Fibroblast of upper back skin (primary cell): ENCODE measurements at places on chromosomes 12 and 14.

DNA sequence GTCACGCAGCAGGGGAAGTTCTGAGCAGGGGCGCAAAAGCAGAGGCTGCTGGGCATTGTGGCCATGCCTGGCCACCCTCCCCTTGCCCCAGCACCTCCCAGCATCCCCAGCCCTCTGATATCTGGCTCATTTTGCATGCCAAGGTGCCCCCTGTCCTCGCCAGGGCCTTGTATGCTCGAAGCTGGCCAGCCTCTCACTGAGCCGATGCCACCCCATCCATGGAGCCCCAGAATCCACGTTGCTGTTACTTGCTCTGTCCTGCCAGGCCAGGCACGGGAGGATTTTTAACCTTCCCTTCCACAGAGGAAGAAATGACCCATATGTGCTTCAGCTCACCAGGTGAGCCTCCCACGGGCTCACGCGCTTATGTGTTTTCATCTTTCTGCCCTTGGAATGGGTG, 413.4 kb downstream of the BCL11B start:
- DNase-seq = no peak

DNA sequence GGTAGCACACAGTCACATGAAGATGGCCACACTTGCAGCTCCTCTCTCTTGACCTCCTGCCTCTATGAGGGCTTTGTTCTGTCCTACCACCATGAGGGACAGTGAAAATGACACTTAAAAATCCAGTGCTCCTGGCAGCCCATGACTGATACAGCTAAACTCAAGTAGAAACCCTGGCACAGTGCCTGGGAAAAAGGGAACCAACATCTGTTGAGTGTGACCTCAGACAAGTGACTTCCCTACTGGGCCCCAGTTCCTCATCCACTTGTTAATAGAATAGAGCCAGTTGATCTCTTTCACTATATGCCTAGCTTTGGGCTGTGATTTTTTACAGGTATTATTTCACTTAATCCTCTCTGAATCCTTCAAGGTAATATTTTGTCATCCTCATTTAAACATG, 4.8 kb downstream of the GUCY2C start:
- DNase-seq = no peak

DNA sequence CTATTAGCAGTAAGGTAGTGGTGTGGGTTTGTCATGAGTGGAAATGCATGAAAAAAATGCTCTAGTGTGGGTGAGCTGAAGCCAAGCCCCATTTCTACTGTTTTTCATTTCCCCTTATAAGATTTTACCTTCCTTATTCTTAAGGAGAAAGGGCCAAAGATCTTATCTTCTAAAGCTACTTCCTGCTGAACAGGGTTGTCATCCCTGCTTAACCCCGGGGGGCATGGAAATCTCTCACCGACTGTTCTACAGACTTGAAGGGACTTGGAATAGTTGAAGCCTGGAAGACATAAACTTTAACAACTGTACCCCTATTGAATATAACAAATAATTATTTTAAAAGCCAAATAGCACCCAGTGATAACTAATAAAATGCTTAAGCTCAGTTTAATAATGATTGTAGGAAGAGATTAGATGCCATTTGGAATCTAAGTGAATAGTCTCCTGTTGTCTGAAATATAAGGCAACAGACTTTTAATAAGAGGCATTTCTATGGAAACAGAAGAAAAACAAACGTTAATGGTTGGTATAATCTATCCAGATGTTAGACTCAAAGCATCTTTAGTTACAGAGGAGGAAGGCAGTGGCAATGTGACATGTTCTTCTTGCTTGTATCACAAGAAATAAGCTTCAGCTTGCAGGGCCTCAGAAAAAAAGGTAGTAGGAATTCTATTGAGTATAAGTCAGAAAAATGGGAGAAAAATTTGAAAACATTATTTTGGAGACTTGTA, 1.8 kb upstream of the GMFB start:
- DNase-seq = no peak

GRCh38 chr14:91126761-91127160, 12.9 kb downstream of the DGLUCY start:
- no peak for DNase-seq

DNA sequence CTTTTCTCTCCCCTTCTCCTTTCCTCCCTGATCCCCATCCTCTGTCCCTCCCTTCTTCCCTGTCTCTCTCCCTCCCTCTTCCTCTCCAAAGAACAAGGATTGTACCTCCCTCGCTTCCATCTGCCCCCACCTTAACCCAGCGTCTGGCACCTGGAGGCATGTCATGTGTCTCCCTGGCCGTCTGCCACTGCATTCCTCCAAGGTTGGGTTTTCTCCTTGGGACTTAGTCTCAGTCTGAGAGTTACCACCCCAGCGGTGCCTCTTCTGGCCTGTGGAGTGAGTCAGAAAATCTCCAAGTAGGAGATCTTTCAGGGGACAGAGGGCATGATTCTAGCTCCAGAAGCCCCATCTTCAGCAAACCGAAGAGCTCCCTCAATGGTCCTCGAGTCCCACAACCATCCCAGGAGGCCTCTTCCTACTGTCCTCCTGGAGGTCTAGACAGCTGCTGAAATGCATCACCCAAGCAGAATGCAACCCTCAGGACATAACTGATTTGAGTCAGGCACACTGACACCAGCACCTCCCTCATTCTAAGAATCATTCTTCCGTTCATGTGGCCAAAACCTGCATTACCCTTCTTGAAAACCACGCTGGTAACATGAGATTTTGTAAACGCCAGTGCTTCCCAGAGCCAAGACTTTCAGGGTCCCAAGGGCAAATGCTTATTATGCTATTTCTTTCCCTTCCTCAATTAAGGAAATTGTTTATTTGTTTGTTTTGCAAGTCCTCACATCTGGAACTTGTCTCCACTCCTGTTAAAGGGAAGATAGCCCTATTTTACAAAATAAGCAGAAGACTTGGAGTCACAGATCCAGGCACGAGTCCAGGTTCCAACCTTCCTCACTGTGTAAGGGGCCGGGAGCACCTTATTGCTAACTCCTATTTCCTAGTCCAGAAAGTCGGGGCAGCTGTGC, 463.2 kb downstream of the BCL11B start:
- DNase-seq = no peak

GRCh38 chr12:6076346-6076745, 48.1 kb downstream of the VWF start:
- no peak for DNase-seq

DNA sequence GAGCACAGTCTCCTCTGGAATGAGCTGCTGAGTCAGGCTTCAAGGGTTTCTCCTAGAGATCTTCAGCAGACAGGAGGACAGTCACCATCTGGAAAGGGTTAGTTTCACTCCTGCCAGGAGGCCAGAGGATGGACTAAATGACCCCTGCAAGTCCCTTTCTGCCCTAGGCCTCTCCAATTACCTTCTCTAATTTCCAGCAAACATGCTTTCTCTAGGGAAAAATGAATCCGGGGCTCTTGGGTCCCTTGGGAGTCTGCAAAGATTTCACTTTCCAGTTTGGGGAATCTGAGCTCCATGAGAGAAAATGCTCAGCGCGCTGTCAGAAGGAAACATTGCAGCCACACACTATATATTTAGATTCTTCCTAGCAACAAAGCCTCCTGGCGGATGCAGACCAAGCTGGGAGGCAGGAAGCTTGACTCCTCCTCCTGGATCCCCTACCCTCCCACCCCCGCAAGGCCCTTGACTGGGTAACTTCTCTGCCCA, 184.4 kb upstream of the CCND2 start:
- DNase-seq = peak; percentile 66

DNA sequence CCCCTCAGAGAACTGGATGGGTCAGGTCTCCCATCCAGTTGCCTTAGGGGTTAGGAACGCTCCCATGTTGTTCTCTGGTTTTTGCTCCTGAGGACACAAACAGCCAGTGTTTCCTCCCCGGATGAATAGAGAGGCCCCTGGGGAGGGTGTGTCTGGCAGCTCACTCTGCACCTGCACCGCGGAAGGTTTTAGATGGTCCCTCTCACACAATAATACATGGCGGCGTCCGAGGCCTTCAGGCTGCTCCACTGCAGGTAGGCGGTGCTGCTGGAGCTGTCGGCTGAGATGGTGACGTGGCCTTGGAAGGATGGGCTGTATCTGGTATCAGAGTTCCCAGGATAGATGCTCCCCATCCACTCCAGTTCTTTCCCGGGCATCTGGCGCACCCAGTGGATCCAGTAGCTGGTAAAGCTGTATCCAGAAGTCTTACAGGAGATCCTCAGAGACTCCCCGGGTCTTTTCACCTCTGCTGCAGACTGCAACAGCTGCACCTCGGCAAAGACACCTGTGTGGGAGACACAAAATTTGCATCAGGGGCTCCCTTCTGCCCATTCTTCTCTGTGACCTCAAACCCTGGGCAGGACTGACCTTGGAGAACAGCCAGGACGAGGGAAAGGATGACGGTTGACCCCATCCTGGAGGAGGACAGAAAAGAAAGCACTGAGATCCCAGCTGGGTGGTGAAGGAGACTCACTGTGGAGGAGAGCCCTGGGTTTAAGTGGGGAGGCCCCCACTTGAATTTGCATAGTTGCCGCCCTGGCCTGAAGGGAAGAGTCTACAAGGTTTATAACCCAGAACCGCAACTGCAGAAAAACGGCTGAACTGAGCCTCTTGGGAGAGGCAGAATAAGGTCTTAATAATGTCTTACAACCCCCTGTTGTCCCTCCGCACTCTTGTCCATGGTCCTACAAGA, 1324.8 kb downstream of the TMEM121 start:
- DNase-seq = no peak

- DNase-seq = no peak
These were observed 321 bp upstream of the USP30 start for GRCh38 chr12:109052097-109052413.
